ENCODE measurements at places on chromosomes 1 and 21.
A peak's percentile ranks its signal among the peaks of the same experiment; 100 is the strongest.

DNA sequence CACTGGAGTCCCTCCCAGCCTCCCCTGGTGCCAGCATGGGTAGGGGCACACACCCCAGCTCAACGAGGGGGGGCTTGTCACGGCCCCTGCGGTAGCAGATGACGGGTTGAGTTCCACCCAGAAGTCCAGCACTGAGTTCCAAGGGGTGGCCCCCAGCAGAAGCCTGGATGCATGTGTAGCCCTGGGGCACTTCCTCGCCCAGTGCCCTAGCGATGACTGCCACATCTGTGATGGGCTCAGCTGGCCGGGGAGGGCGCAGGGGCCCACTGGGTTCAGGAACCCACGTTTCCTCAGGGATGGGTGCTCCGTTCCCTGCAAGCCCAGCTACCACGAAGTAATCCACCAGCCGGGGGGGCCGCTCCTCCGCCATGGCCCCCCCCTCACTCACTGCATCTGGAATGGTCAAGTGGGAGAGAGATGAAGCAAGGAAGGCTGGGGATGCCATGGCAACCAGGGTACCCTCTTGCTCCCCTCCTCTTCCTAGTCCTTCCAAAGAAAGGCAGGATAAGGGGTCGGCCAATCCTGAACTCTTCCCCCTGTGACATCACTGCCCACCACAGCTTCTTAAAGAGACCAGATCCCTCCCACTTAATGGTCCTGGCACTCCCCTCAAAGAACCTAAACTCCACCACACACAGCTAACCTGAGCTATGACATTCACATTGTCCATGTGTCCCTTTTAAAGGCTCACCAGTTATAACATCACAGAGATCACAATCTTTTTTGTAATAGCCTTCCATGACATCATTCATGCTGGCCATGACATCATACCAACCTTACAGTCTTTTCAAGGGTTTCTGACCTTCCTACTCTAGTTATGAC, 2.3 kb downstream of the DENND4B start:
- no peak for DNase-seq

GRCh38 chr1:58214674-58215073, 331.9 kb downstream of the OMA1 start:
- no peak for DNase-seq

GRCh38 chr1:18972531-18972930, 16.1 kb upstream of the IFFO2 start:
- DNase-seq: no peak

DNA sequence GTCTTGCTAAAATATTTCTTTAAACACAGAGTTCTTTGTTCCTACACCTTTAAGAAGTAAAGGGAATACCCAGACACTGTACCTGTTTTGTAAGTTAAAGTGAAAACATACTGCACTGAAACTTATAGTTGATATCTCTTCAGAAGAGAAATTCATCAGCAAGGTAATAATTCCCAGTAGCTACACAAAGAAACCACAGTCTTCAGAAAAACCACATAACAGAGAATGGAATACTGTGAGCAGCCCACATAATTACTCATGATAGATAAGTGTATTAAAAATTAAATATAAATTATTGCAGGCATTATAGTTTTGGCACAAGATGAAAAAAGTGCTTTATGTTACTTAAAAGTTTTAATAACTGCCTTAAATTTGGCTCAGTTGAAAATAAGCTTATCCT, 276.6 kb downstream of the SETD4 start:
- no peak for DNase-seq

GRCh38 chr1:169363046-169363730, 4.4 kb downstream of the NME7 start:
- no peak for DNase-seq

DNA sequence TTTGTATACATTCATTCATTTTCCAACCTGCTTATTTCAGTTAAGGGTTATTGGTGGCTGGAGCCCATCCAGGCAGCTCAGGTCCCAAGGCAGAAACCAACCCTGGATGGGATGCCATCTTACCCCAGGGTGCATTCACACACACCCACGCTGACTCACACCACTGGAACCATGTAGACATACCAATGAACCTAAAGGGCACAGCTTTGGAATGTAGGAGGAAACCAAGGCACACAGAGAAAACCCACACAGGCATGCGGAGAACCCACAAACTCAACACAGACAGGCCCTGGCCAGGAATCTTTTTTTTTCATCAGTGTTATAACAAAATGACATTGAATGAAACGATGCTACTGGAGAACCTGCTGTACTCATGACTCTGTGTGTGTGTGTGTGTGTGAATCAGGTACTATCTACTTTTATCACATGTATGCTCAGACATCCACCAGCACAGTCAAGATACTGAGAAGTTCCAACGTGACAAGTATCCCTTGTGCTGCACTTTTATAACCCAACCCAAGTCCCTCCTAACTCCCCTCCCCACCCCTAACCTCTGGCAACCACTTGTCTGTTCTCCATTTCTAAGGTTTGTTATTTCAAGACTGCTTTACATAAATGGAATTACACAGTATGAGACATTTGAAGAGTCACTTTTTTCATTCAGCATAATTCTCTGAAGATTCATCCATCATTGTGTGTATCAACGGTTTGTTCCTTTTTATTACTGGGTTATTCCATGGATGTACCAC, 286.8 kb upstream of the PLD5 start:
- no peak for DNase-seq

DNA sequence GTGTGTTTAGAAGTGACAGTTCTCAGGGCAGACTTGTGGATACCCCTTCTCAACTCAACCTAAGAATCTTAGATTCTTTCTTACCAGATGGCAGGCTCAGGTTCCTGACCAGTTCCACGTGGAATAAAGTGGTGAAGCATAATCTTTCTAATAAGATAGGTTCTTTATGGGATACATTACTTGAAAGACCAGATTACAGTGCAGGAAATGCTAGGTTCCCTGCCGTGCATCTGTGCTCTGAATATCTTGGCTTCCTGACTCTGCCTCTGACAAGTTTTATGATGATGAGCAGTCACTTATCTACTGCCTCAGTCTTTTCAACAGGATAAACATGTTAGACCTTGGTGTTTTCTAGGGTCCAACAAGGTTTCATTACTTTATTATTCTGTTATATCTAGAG, 207.9 kb upstream of the CACYBP start:
- DNase-seq: no peak

GRCh38 chr1:17053086-17053684, 647 bp downstream of the SDHB start:
- no peak for DNase-seq

GRCh38 chr1:32350785-32351398, 11.4 kb downstream of the FAM229A start:
- DNase-seq: no peak

DNA sequence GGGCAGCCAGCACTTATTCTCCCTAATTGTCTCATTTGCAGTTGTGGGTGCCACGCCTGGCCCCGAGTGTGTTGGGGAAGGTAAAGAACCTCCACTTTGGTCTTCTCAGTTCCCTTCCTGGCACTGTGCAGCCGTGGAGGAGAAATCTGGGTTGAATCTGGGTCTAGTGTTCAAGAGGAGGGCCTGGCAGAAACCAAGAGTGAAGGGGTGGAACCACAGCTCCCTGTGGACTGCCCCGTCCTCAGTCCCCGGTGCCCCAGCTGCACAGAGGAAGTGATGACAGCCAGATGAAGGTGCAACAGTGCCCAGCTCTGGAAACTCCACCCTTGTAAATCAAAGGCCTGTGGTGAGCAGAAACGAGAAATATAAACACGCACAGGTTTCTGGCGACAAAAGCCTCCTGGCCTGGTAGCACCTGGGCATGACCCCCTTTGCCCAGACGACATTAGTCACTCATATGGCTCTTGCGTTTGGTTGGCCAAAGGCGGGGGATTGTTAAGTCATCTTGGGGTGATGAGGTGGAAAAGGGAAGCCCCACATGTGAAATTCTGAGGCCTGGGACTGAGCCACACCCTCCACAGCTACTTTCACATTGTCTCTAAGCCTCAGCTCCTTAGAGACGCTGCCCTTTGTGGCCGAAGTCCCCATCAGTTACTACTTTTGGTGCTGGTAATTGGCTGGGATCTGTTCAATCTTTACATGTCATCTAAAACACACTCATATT, 4.2 kb upstream of the ECE1 start:
- DNase-seq: peak; percentile 81

GRCh38 chr1:212862111-212862690, 4.1 kb downstream of the FLVCR1 start:
- no peak for DNase-seq
